DMS79 (cell line): ENCODE measurements at places on chromosomes 6 and 20.

- DNase-seq: no peak
These were observed 314.2 kb downstream of the CDC5L start for GRCh38 chr6:44701637-44702101.

DNA sequence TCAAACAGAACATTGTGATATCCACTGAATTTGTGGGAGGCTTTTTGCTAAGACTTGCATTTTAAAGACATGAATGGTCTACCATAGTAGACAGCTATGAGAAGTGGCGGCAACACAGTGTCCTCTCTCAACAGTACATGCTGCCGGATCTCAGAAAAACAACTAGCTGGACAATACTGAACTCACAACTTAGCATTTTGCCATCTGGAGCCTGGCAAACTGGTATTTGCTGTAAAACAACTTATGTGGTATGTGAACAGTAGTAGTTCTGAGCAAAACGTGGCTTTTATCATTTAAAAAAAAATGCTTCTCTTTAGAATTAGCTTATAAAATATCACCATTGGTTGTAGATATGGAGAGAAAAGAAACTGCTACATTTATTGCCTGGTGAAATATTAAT lies 3.3 kb upstream of the PXDC1 start:
- no peak for DNase-seq

DNA sequence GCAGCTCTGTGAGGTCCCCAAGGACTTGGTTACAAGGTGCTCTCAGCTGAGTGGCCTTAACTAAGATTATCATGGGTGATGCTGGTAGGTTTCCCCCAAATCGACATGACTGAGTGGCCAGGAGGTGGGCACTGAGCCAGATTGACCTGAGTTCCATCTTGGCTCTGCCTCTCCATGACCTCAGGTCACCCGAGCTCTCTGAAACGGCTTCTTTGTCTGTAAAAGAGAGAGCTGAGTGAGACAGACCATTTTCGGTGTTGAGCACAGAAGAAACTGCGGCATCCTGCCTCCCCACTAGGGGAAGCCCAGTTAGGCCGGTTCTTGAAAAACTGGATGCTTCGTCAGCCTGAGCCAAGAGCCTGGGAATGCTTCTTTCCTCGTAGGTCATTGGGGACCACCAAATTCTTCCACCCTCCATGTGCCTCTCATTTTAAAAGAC lies 14.1 kb upstream of the STX16 start:
- DNase-seq: no peak

- no peak for DNase-seq
These were observed at the start of gene TMEM242 for GRCh38 chr6:157323255-157323965. Gene TMEM242 (minus strand): TSS chr6:157323519. CDS start chr6:157323499, 20 bp downstream.

DNA sequence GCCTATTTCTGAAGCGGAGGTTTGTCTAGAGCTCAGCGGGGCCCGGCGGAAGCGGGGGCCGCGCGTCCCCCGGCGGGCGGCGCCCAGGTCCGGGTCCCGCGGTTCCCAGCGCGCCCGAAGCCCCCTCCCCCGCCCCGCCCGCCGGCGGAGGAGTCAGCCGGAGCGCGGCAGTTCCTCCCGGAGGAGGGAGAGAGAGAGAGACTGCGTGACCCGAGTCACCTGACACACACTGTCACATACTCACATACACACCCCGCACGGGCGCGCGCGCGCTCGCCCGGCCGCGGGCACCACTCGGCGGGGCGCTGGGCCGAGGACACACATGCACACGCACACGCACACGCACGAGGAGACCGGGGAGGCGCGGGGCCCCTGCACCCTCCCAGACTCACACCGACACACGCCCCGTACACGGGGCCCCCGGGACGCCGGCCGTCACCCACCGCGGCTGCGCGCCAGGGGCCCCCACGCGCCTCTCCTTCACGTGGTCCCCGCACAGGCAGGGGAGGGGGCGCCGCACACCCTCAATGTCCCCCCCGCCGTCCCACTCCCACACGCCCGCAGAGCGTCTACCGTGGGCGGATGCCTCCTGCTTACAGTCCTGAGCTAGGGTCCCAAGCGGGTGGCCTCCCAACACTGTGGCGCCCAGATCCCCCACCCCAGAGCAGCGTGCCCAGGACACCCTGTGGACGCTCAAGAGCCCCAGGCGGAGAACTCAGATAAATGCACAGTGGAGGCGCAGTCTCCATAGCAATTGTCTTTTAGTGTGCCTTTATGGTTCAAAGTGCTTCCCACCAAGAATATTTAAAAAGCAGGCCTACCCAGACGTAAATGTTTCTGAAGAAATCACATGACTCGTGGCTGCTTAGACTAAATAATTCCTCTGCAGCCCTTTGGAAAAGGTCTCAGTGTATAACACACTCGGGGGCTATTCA lies at the start of gene RRAGD:
Gene RRAGD (minus strand): TSS at position 203 of the 935 bp plus-strand sequence. CDS start 280 bp downstream, outside the sequence.
- DNase-seq: peak; percentile 28

- no peak for DNase-seq
These were observed 11.2 kb downstream of the CCDC167 start for GRCh38 chr6:37488476-37488875.

- no peak for DNase-seq
These were observed 72.0 kb downstream of the TTLL2 start for GRCh38 chr6:167396659-167397490.

GRCh38 chr20:46226602-46227001 lies 81.7 kb downstream of the CDH22 start:
- no peak for DNase-seq

DNA sequence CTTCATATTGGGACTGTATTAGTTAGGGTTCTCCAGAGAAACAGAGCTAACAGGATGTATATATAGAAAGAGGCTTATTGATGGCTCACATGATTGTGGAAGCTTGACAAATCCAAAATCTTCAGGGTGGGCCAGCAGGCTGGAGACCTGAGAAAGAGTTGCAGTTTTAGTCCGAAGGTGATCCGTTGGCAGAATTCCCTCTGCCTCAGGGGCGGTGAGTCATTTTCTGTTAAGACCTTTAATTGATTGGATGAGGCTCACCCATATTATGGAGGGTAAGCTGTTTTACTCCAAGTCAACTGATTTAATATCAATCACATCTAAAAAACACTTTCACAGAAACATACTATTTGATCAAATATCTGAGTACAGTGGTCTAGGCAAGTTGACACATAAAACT lies 113.6 kb downstream of the FLRT3 start:
- no peak for DNase-seq

DNA sequence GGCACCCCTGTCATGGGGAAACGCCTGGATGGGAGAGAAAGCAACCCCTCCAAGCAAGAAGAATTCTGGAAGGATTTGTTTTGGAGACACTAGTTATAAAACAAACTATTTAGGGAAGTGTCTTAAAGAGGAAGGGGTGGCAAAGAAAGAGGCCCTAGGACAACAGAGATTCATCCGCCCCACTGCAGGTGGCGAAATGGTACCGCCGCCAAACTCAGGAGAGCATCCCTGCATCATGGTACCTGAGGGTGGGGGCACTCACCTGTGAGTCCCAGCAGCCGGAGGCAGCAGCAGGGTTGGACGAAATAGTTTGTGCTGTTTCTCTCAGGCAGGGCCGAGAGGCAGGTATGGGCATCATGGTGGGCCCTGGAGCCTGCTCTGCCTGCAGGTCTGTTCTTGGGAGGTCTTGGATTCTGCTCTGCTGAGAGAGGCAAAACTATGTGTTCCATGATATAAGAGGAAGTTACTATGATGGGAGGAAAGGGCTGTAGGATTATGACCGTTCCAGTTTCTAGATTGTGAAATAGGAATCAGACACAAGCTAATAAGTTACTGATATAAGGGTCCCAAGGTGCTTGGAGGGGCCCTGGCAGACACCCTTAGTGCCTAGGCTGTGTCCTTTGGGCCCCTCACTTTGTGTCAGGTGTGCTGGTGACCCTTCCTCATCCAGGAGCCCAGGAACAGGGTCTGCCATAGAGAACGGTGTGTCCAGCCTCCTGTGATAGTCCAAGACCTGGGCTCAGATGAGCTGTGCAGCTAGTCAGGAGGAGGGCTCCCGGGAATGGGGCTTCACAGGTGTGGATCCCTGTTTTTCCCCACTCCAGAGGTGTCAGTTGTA lies 20.4 kb downstream of the SIRPD start:
- no peak for DNase-seq

DNA sequence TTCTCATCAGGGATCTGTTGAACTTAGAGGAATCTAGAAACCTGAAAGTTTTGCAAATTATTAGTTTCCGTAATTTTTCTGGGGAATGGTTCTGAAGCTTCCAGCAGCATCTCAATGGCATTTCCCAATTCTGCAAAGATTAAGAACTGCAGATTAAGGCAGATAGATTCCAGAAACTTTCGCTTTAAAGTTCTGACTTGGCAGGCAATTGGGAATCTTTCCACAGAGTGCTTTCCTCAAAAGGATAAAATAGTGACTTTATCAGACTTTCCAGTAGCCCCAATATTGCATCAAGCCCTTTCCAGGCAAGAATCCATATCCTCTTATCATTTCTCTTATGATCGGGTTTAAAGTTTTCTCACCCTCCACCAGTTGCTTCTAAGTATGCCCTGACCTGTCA lies 261.1 kb downstream of the FNDC1 start:
- DNase-seq: no peak

GRCh38 chr6:159742165-159742564 lies 14.9 kb downstream of the WTAP start:
- DNase-seq: no peak
